Activated T-cell treated with anti-CD3 and anti-CD28 coated beads for 48 hours (primary cell): ENCODE measurements at places on chromosomes 7 and 10.

GRCh38 chr10:112775381-112775780 lies 174.7 kb upstream of the TCF7L2 start:
- DNase-seq, result no peak

GRCh38 chr7:31186202-31186601 lies 134.1 kb downstream of the ADCYAP1R1 start:
- no peak for DNase-seq

DNA sequence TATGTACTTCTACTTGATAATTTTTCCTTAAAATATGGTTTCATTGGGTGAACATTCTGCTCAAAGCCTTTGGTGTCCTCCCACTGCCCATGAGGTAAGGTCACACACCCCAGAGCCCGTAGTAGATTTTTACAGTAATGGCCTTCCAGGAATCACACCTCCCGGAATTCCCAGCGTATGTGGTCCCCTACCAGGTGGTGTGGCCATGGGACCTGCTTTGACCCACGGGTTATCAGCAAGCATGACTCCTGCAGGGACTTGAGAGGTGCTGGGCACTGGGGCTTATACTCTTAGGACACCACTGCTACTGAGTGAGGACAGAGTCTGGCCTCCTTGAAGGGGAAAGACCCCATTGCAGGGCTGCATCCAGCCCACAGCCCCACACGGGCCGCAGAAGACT lies 42.2 kb downstream of the BAIAP2L1 start:
- DNase-seq, result no peak

DNA sequence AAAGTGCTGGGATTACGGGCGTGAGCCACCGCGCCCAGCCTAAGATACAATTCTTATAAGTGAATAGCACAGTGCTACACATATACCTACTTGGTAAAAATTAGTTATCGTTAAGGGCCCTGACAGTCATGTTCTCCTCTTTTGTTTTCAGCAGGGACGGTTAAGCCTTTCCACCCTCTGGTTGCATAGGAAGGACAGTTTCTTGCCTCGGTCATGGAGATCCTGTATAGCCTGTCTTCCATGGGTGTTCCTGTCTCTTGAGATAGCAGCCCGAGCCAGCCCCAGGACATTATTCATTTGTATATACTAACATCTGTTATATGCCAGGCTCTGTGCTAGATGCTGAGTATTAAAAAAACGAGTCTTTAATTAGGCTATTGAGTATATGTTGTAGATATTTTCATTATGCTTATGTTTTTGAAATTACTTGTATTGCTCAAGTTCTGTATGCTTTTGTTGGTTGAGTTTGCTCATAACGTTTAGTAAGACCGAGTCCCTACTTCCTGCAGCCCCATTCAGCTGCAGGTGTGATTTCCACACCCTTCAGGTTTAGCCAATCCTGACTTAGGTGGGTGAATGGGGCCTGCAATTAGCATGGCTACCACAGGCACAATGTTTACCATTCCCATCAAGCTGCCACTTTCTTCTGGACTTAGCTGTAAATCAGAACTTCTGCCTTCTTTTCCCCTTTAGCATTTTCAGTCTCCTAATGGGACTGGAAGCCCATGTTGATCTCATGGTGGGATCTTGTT lies 24.8 kb downstream of the CCSER2 start:
- no peak for DNase-seq

GRCh38 chr10:124641282-124642087 lies 102.7 kb downstream of the FAM53B start:
- peak; percentile 25 for DNase-seq

DNA sequence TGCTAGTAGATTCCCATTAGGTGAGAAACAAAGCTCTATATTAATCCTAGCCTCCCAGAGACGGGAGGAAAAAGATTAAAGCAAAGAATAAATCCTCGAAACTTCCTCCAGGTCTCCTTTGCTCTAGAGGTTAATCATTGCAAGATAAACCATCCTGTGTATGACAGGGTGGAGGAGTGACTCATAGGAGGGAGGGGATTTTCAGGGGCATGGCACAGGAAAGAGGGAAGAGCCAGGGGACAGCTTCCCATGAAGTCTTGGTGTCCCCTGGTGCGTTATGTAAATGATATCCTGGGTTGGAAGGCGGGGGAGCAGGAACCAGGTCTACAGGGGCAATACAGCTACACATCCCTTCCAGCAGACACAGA lies 780 bp downstream of the CYP3A5 start:
- no peak for DNase-seq

- no peak for DNase-seq
Observed at GRCh38 chr10:81564143-81564542, 310.9 kb upstream of the NRG3 start.

GRCh38 chr10:50552308-50552707 lies 71.4 kb downstream of the SGMS1 start:
- no peak for DNase-seq

DNA sequence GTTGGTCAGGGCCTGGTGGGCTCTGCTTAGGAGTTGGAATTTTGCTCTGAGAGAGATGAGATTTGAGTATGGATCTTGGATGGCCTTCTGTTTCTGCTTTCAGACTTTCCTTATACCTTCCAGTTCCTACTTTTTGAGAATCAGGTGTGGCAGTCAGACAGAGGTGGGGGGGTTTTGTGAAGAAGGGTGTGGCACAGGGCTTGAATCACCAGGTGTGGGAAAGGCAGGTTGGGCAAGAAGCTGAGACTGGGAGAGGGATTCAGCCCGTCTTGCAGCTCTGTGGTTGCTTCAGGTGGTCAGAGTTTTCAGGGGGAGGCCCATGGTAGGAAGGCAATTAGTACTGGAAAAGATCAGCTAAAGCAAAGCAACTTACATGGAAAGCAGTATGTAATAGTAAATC lies 340.2 kb downstream of the LRMDA start:
- no peak for DNase-seq

- DNase-seq, result no peak
Observed at GRCh38 chr7:130421684-130422083, 19.1 kb downstream of the CEP41 start.

- DNase-seq, result no peak
Observed at GRCh38 chr7:54831046-54831643, 72.1 kb upstream of the SEC61G start.

GRCh38 chr10:49080071-49080470 lies 35.3 kb downstream of the VSTM4 start:
- no peak for DNase-seq

DNA sequence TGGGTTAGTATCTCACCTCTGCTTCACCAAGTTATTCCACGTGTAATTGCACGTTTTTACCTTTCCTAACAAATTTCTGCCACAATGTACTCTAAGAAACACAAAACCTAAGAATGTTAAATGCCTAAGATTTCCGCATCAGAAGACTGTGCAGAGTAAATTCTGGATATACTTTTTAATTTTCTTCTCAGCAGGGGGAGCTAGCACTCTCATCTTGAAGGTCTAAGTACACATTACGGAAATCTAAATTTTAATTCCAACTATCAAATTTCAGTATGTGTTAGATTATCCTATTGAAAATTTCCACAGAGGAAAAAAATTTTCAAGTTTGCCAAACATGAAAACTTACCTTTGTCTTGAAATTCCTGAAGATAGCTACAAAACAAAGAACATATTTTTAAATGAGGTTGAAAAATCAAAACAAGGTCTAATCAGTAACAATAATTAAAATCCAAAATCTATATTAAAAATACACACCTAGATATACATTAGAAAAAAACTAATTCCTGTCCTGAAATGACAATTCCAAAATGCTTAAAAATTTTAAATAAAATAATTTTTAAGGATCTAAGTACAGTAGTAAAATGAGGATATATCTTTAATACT lies 10.5 kb downstream of the SKAP2 start:
- DNase-seq, result no peak

GRCh38 chr7:116687801-116688201 lies 15.8 kb downstream of the MET start:
- DNase-seq, result no peak

DNA sequence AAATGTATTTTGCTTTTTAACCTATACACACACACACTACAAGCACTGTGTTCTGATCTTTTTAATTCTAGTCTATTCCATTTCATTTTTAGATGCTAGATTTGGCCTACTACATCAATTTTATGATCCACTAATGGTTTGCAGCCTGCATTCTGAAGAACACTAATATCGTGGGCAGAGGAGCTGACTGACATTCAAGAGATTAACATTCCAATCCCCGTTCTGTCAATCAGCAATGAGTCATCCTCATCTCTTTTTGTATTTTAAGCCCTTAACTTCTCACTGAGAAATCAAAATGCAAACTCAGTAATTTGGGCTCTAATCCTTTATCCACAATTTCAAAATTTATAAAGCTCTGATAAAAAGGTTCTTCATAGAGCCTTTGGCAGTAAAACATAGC lies 47.1 kb upstream of the GAD2 start:
- DNase-seq, result no peak

GRCh38 chr7:6170571-6171531 lies 101.6 kb downstream of the CYTH3 start:
- DNase-seq, result no peak

DNA sequence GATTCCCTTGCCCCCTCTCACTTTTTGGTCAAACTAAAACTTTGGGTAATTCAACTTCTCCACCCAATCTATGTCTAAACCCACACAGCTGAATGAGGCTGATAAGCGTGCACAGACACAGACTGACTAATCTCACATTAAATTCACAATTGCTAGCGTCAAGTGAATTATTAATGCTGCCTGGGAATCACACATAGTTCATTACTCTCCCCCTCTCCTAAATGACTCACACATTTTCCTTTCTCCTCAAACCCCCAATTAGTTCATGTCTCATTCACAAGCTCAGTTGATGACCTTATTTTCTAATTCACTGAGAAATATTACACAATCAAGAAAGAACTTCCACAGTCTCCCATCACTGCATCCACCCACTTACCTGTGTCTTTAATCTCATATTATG lies 14.5 kb downstream of the KLF14 start:
- no peak for DNase-seq
